Glutamatergic neuron (in vitro differentiated cells): ENCODE measurements at places on chromosomes 3 and 15.

GRCh38 chr3:66372681-66373350, 128.0 kb downstream of the LRIG1 start:
- H3K27ac ChIP-seq = peak overlapping the region; percentile 40
- H3K4me1 ChIP-seq = peaks cover 11% of the 10 kb centered on the region
- DNase-seq = no peak
- H3K4me3 ChIP-seq = no peak overlapping the region

DNA sequence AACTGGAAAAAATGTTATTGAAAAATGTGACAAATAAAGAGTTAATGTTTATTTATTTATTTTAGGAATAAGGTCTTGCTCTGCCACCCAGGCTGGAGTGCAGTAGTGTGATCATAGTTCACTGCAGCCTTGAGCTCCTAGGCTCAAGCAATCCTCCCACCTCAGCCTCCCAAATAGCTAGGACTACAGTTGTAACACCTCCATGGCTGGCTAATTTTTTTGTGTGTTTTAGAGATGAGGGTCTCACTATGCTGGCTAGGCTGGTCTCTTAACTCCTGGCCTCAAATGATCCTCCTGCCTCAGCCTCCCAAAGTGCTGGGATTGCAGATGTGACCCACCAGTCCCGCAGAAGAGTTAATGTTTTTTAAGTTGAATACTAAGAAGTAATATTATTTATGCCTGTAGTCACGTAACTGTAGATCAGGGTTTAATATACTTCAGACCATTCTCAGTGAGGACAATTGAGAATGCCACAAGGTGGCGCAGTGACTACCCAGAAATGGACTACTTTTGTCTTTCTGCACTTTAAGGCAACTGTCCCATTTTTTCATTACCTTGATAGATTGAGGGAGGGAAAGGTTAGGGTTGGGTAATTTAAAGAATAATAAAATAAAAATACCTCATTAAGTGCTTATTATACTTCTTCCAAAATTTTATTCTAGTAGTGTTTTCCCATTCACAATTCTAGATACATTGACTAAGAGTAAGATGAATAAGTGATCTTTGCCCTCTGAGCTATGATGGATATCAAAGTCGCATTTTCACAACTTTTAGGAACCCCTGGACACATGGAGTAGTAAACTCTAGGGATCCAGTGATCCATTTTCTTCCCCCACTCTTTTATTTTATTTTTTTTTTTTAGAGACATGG, 6.0 kb downstream of the MUC13 start:
- peak; percentile 68 for DNase-seq
- H3K4me3 ChIP-seq = no peak overlapping the region
- no peak overlapping the region for H3K27ac ChIP-seq
- peaks cover 2% of the 10 kb centered on the region for H3K4me1 ChIP-seq

DNA sequence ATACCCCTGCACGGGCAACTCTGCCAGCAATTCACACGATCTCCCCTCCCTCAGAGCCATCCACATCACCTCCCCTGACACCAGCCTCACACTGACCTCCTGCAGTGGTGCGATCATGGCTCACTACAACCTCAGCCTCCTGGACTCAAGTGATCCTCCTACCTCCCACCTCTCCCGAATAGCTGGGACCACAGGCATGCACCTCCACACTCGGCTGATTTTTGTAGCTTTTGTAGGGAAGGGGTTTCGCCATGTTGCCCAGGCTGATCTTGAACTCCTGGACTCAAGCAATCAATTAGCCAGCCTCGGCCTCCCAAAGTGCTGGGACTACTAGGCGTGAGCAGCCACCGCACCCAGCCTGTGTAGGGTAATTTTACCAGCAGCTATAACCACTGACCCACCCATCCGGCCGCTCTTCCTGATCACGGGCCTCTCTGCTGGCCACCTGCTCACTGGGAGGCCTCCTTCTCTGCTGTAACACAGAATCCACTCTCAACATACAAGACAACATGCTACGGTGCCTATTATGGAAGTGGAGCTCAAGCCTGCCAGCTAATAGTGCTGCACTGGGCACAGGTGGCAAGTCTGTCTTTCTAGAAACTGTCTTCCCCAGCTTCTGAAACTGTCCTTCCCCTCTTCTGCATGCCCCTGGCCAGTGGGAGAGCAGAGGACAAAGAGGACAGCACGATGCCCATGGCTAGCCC, 4.6 kb downstream of the GP9 start:
- no peak for DNase-seq
- H3K36me3 ChIP-seq = no peaks in the 10 kb centered on the region
- H3K27ac ChIP-seq = no peak overlapping the region

DNA sequence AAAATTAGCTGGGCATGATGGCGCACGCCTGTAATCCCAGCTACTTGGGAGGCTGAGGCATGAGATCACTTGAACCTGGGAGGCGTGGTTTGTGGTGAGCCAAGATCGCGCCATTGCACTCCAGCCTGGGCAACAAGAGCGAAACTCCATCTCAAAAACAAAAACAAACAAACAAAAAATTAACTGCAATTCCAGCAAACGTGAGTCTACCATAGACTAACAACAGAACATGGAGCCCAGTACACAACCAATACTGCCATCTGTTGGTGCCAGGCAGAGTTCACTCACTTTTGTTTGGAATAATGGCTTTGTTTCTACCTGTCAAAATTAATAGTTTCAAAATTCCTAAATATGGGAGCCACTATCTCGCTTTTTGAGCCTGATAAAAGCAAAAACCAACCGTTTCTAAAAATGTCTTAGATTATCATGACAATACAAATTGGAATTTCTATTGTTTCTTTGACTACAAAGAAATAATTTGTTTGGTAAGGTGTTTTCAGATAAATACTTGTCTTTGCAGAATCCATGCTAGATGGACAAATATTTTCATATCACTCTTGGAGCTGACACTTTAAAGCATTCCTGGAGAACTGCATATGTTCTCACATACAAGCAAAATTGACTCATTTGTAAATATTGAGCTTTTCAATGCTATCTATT, 45.0 kb downstream of the GPR176 start:
- peaks cover 1% of the 10 kb centered on the region for H3K4me1 ChIP-seq
- no peaks in the 10 kb centered on the region for H3K36me3 ChIP-seq
- no peak overlapping the region for H3K27ac ChIP-seq
- no peak overlapping the region for H3K4me3 ChIP-seq
- DNase-seq = peak; percentile 30

DNA sequence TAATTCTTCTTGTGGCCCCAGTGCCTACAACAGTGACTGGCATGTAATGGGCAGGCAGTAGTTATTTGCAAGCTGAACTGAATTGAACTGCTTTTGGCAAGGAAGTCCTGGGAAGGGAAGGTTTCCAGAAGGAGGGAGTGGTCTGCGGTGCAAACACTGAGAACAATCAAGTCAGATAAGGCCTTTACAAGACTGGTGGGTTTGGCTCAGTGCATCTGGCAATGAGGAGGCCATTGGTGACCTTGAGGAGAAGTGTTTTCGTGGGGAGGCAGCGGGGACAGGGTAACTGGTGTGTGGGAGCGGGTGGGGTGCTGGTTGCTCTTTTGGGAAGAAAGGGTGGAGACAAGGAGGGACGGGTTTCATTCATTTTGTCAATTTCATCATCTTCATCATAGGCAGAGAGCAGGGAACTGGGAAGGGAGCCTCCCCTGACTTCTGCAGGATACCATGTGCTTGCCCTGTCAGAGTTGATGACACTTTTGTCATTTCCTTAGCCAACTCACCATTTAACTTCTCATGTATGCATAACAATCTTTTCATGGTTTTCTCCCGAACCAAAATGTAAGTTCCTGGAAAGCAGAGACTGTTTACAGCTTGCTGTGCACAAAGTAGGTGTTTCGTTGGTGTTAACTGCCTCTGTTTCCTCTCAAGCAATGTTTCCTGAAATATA, 8.4 kb upstream of the EHD4 start:
- DNase-seq = no peak
- H3K27ac ChIP-seq = no peak overlapping the region
- H3K4me3 ChIP-seq = no peak overlapping the region
- peaks cover 4% of the 10 kb centered on the region for H3K27me3 ChIP-seq
- H3K36me3 ChIP-seq = no peaks in the 10 kb centered on the region
